ENCODE measurements at places on chromosomes 6 and 20.

GRCh38 chr6:70045413-70045812 is 179.1 kb downstream of the COL19A1 start:
- DNase-seq: no peak

GRCh38 chr6:166743406-166744222 is 116.6 kb upstream of the RPS6KA2 start:
- DNase-seq: no peak

GRCh38 chr20:63278661-63279060 is 6.0 kb downstream of the ARFGAP1 start:
- no peak for DNase-seq

- DNase-seq: no peak
Observed at GRCh38 chr6:43060034-43060754, 763 bp downstream of the KLC4 start.

GRCh38 chr6:85677234-85677956 is 34.7 kb upstream of the SYNCRIP start:
- DNase-seq: no peak

DNA sequence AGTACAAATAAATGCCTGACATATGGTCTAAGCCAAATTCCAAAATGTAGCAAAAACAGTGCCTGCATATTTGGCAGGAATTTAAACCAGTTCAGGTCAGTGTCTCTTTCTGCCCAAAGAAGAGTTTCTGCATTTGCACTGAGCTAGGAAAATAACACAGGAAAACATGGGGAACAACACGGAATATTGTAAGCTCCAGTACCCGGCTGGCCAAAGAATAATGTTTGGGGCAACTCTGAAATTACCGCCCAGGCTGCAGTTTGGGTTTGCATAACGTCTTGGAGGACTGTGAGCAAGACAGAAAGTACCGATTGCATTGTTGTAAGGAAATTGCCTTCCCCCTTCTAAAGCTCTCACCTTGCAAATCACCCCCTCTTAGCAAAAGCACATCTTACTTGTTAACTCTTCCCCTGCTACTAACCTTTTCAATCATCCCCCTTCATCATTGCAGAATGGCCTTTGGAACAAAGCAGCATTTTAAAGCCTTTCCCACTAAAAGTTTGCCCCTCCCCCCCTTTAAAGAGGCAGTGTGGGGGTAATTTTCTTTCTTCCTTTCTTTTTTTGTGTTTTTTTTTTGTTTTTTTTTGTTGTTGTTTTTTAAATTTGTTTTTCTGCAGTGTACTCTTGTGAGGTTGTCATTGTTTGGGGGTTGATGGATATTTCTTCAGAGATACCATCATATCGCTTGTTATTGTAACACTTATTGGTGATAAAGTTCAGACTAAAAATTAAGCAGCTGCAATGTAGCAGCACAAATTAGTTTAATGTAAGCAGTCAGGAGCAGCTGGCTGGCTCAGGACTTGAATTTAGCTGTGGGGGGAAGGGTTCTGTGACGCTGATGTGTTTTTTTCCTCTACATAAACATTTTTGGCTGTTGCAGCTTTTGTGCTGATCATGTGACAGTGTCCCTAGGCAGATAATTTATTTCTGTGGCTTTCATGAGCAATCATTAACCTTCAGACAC is 100.0 kb upstream of the CITED2 start:
- no peak for DNase-seq

DNA sequence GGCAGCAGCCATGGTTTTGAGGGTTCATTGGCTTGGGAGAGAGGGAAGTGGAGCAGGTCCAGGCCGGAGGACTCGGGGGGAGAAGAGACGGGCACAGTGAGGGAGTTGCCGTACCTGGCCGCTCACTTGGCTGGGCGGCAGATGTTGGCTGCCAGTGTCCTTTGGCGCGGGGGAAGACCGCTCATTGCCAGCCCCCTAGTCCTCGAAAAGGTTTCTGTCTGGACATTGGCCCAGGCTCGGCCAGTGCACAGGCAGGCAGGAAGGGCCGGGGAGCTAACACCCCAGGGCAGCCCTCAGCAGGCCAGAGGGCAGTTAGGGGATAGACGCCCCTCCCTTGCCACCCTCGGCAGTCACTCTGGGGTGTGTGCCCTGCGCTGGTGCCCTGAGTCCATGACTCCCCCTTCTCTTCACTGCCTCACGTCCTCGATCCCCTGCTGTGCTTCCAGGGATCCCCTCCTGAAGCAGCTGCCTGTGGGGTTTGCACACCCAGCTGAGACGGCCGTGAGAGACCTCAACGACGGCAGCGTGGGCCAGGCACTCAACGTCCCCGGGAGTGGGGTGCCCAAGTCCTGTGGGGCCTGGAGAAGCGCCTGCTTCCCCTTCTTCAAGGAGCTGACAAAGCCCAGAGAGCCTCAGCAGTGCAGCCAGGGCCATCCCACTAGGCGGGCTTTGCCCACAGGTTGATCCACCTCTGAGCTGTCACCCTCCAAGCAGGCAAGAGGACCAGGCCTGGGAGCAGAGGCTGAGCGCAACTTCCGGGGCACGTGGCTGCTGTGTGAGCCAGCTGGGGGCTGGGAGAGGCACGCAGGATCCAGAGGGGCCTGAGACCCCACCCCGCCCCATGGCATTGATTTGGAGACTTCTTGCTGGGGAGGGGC is 20.4 kb downstream of the RBM38 start:
- no peak for DNase-seq

DNA sequence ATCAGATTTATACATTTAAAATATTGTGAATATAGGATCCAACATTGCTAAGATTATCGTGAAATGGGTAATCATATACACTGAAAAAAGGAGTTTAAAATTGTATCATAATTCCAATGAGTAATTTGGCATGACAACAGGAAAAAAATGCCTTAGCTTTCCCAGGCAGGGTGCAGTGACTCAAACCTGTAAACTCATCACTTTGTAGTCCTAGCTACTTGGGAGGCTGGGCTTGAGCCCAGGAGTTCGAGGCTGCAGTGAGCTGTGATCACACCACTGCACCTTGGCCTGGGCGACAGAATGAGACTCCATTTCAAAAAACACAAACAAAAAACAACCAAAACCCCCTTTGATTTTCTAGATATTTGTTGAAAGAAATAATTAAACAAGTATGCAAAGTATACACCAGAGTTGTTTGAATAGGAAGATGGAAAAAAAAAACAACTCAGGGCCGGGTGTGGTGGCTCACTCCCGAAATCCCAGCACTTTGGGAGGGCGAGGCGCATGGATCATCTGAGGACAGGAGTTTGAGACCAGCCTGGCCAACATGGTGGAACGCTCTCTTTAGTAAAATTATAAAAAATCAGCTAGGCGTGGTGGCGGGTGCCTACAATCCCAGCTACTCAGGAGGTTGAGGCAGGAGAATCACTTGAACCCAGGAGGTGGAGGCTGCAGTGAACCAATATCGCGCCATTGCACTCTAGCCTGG is 98.7 kb downstream of the TRERF1 start:
- no peak for DNase-seq

- DNase-seq: no peak
Observed at GRCh38 chr6:7418238-7418905, 28.8 kb downstream of the RIOK1 start.

- no peak for DNase-seq
Observed at GRCh38 chr6:15416932-15417509, 171.2 kb downstream of the JARID2 start.

GRCh38 chr6:150710236-150710635 is 110.6 kb downstream of the PLEKHG1 start:
- DNase-seq: no peak

DNA sequence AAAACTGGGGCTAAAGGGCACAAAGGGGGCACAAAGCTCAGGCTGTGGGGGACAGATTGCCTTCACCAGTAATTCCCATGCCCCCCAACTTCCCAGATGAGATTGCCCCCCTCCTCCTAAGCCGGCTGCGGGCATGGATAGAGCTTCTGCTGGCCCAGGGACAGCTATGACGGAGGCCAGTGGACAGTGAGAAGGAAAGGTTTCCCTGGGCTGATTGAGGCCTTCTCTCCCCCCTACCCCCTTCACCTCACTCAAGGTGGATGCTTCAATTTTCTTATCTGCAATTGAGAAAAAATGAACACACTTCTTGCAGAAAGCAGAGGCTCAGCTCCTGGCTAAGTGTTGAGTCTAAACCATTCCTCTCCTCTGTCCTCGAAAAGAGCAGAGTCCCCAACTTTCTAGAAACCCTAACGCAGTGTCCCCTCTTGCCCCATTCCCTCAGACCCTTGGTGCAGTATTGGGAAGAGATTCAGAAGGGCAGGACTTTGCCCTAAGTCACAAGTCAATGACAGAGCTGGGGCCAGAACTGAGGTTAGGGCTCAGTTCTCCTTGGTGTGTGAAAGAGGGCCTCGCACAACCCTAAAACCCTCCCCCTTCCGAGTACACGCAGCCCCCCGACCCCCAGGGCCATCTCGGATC is 808 bp downstream of the SDC4 start:
- DNase-seq: no peak

- no peak for DNase-seq
Observed at GRCh38 chr20:367486-367887, 13.1 kb upstream of the TRIB3 start.

DNA sequence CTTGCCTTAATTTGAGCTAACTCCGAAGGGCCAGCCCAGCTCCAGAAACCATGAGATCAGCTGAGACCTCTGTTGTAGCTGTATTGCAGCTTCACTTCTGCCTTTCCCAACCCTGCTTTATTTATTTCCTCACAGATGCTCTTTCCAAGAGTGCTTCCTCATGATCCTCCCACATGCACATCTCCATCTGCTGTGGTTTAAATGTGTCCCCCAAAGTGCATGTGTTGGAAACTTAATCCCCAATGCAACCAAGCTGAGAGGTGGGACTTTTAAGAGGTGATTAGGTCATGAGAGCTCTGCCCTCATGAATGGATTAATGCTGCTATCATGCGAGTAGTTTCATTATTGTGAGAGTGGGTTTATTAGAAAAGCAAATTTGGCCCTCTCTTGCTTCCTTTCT is 164.4 kb upstream of the TAB2 start:
- DNase-seq: no peak

GRCh38 chr6:5751525-5752390 is 255.0 kb downstream of the NRN1 start:
- DNase-seq: no peak

DNA sequence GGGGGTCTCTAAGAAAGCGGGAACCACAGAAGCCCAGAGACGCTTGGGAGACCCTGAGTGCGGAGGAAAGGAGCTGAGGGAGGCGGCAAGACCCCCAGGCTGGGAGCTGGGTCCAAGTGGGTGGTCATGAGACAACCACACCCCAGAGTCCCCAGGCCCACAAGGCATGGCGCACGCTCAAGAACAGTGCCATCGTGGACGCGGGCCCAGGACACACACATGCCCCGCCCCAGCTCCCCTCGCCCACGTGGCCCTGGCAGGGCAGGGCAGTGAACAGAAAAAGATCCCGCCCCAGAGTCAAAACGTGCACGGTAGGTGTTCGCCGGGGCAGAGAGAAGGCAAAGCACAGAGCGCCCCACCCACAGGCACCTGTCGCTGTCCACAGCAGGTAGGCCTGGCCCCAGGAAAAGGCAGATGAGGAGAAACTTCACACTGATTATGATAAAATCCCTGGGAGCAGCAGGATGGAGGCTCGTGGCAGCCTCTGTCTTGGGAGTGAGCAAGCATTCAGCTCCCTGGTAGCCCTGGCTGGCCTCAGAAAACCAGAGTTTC is 50.0 kb downstream of the BPIFB1 start:
- no peak for DNase-seq

DNA sequence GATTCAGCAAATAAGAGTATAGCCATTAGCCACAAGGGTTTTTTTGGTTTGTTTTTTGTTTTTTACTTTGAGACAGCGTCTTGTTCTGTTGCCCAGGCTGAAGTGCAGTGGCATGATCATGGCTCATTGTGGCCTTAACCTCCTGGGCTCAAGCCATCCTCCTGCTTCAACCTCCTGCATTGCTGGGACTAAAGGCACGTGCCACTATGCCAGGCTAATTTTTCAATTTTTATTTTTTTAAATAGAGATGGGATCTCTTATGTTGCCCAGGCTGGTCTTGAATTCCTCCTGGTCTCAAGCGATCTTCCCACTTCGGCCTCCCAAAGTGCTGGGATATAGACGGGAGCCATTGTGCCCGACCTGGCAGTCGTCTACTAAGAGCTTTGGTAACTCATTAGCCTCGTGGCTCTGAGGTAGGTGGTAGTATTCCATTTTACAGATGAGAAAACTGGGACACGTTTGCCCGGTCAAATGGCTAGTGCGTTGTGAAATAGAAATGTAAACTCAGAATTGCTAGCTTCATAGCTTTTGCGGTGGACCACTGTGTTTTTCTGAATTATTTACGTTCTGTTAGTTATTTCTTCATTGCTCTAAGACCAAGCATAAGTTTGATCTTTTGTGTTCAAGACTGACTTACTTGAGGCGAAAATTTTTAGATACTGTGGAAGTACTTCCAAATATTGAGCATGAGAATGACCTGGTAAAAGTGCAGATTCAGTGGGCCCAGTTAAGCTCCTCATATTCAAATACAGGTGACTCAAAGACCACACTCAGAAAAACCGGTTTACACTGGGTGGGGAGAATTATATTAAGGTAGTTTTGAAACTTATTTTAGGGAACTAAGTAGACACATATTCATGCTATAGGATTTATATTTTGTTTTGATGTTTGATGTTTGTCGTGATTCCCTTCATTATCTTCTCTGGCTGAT is 2.1 kb downstream of the PANK2 start:
- DNase-seq: no peak

- DNase-seq: no peak
Observed at GRCh38 chr20:10488534-10488933, 53.4 kb downstream of the SLX4IP start.

GRCh38 chr20:47453167-47453782 is 48.4 kb upstream of the NCOA3 start:
- DNase-seq: no peak

DNA sequence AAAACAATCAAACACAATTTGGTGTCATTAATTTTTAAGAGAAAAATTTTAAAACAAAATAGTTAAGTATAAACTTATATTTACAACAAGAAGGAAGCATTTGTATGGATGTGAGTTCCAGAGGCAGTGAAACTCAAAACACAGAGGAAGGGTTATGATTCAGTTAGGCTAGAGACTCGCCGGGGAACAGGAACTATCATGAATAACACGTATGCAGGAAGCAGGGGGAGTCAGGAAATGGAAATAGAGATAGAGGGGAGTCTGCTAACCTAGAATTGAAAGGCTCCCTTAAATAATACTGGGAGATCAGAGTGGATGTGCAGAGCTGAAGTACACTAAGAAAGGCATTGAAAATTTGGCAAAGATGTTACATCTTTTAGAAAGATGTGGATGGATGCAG is 14.2 kb upstream of the HLA-DRB1 start:
- DNase-seq: no peak

Measured in stimulated activated CD8-positive, alpha-beta memory T cell treated with anti-CD3 and anti-CD28 coated beads, Interleukin-7, amount 100 ng/mL, for 1 hour (primary cell).